ENCODE measurements at places on chromosomes 12 and 14. TPM values are rescaled to one million over a fixed set of nuclear protein-coding genes. Genes with fewer than 3 reads are reported as not detected.
A peak's percentile ranks its signal among the peaks of the same experiment; 100 is the strongest.

RNASE4 gene
- total RNA-seq: 4.2 TPM

PLEKHG7 gene
- not detected for total RNA-seq

DNA sequence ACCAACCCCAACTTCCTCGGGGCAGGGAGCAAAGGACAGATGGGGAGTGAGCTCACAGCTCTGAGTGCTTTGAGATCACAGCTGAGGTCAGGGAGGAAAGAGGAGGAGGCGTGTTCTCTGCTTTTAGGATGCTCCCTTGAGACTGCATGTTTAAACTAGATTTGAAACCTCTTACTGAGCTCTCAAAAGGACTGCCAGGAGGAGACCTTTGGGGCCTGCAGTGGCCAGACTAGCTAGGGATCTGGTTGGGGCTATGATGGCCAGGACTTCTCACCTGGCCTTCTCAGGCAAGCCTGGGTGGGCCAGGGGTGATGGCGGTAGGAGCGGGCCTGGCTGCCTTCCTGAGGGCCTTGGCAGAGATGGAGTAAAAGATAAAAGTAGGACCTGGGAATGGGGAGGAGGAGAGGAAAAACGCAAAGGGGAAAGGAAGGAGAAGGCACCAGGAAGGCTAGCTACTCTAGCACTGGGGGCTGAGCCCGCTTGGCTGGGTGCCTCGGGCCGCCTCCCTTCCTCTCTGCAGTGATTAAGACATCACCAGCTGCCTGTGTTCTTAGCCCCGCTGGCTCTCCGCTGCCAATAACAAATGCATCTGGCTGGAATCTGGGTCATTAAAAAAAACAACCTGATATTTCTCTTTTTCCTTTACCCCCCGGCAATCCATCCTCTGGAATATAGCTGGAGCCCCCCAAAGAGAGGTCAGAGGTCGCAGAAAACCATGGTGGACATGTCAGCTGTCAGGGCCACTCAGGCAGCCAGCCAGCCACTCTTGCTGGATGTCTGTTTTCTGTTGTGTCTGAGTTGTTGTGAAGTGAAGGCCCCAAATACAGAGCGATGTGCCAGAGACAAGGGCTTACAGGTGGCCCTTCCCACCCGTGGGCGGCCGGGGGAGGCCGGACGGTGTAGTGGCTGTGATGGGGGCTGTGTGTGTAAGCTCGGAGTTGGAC lies 141.3 kb downstream of the TSPAN9 start:
- DNase-seq: no peak

DNA sequence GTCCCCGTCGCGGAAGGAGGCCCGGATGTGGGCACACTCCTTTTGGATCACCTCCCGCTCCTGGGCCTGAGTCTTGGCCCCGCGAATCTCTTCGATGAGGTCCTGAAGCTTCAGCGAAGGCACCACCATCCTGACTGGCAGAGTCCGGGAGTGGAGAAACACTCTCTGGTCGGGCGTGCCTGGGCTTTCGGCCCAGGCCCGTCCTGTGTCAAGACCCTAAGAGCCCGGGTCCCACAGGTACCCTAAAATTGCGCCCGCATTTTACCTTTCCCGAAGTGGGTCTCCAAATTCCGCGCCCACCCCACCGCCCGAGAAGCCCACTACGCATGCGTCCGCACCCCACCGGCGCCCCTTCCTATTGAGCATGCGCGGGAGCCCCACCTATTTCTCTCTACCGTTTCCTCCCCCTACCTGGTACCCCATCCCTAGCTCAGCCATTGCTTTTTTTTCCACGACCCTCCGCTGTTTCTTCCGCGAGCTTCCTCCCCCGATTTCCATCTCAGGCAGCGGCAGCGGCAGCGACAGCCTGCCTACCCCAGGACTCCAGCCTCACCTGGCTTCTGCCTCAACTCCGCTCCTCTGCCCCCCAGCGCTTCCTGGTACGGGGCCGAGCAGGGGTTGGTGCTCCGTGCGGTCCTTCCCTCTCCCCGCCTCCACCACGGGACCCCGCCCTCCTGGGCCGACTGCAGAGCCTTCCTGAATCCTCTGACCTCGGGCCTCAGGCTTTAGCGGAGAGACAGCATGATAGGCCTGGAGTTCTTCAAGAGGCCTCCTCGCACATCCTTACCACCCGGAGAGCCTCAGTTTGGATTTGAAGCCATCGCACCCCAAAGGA lies at the start of gene AP1G2:
AP1G2 (minus strand) TSS at position 606 of the 835 bp plus-strand sequence; CDS start at position 129, 477 bp downstream.
- peak; percentile 85 for DNase-seq

DNA sequence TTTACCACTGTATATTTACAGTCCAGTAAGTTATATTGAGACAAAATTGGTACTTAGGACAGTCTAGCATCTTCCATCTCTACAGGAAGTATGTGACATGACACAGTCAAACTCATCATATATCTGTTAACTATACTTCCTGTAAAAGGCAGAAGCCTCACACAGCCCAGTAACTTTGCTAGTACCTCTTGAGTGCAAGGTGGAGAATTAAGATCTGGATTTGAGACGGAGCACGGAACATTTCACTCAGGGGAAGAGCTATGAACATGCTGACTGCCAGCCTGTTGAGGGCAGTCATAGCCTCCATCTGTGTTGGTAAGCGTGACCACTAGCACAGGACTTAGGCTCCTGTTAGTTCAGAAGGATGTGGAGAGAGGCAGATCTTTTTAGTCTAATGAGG lies 333.7 kb upstream of the OR4E1 start:
- no peak for DNase-seq
